ENCODE measurements at places on chromosomes 4 and X. TPM values are rescaled to one million over a fixed set of nuclear protein-coding genes. Genes with fewer than 3 reads are reported as not detected.

Gene KIAA1210
- total RNA-seq: not detected

Gene MAGEC2
- not detected for total RNA-seq

Gene XAGE5
- not detected for total RNA-seq

Gene SHROOM4
- total RNA-seq: not detected

Gene H2BW2
- total RNA-seq: not detected

Gene CPLX1
- total RNA-seq: 0.61 TPM

Gene FTSJ1
- total RNA-seq: 73.9 TPM

Gene PSAPL1
- total RNA-seq: not detected

Gene AIFM1
- 61.2 TPM for total RNA-seq

Gene SH2D1A
- 30.5 TPM for total RNA-seq

Gene GSX2
- total RNA-seq: not detected

Gene SCFD2
- total RNA-seq: 18.8 TPM

Gene ODAM
- total RNA-seq: not detected

Gene ITIH6
- total RNA-seq: not detected

Gene GPR173
- not detected for total RNA-seq

Gene PAGE2
- not detected for total RNA-seq

Gene REPS2
- total RNA-seq: not detected

Gene TEX13C
- not detected for total RNA-seq

Gene SPANXN3
- not detected for total RNA-seq

Gene POLN
- 4.0 TPM for total RNA-seq

Data from activated CD4-positive, alpha-beta memory T cell treated with anti-CD3 and anti-CD28 coated beads for 36 hours (primary cell).